CD8-positive, alpha-beta T cell (primary cell): ENCODE measurements at places on chromosomes 1 and 21. TPM values are rescaled to one million over a fixed set of nuclear protein-coding genes. Genes with fewer than 3 reads are reported as not detected.

Gene MGST3
- 16.6 TPM for total RNA-seq

Gene FNDC10
- total RNA-seq, result 1.1 TPM

Gene FAM177B
- total RNA-seq, result not detected

Gene PTCH2
- total RNA-seq, result 1.3 TPM

Gene LENEP
- total RNA-seq, result not detected

Gene LCE1B
- total RNA-seq, result not detected

Gene AADACL3
- not detected for total RNA-seq

Gene POTED
- not detected for total RNA-seq

Gene CD1B
- not detected for total RNA-seq

Gene LIN28A
- total RNA-seq, result not detected

Gene UMODL1
- total RNA-seq, result 0.50 TPM

Gene CFHR1
- not detected for total RNA-seq

Gene CASP9
- total RNA-seq, result 19.4 TPM

Gene GNG4
- total RNA-seq, result not detected

Gene TRAF3IP3
- 230 TPM for total RNA-seq

Gene AIRE
- total RNA-seq, result not detected

Gene SPRR1B
- not detected for total RNA-seq

Gene E2F2
- total RNA-seq, result 0.19 TPM

Gene TCP10L
- not detected for total RNA-seq

Gene FAM229A
- 36.0 TPM for total RNA-seq

Gene DENND4B
- 87.2 TPM for total RNA-seq

Gene SLAMF8
- total RNA-seq, result 0.47 TPM

Gene ZYG11A
- total RNA-seq, result not detected

Gene HDGF
- 63.1 TPM for total RNA-seq

Gene CD84
- 28.3 TPM for total RNA-seq

Gene HCRTR1
- not detected for total RNA-seq

Gene NBPF6
- total RNA-seq, result not detected

Gene UTS2
- total RNA-seq, result 0.60 TPM

Gene RHD
- 0.19 TPM for total RNA-seq

Gene CRYBG2
- 1.0 TPM for total RNA-seq

Gene LCE5A
- not detected for total RNA-seq
